MV-4-11 (cell line): ENCODE measurements at places on chromosomes 3 and 15.

DNA sequence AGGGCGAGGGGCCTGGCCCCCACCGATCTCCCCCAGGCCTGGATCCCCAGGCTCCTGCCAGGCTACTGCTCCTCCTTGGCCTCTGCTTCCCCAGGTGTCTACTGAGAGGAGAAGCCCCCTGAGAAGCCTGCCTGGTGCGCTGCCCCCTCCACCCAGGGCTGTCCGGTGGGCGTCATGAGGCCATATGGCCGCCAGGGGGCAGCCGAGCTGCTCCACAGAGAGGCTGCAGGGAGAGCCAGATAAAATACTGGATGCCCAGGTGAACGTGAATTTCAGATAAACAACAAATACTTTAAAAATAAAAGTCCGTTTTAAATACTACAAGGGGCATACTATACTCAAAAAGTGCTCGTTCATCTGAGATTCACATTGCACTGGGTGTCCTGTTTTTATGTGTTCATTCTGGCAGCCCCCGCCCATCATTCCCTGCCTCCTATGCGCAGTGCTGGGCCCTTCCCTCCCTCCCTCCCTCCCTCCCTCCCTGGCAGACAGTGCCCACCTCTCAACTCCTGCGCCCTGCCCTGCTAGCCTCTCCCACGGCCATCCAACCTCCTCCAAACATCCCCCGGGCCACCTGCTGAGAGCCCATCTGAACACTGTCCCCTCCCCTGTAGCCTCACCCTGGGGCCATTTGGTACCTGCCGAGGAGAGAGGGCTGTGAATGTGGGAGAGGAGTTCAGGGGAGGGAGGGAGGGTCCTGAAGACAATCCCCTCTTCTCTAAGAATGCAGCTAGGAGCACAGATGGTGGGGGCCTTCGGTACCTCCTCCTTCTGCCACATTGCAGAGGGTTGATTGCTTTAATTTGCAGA is 29.6 kb downstream of the PSTPIP1 start:
- DNase-seq: peak; percentile 17

- no peak for DNase-seq
These were observed 75.9 kb upstream of the RNU6-1 start for GRCh38 chr15:67915461-67916374.

DNA sequence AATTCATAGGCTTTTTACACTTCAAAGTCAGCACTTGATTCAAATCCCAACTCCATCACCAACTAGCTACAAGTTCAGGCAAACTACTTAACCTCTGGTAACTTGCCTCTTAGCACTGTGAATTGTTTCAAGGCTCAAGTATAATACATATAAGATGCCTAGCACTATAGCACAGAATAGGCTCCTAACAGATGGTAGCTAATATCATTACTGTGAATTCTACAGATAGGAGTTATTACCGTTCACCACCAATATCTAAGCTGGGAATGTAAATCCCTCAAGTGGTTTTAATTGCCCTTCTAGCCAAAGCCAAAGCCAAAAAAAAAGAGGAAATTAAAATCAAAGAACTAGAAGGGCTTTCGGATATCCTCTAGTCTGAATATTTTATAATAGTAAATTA is 15.4 kb downstream of the DLG1 start:
- DNase-seq: no peak

- no peak for DNase-seq
These were observed 118.1 kb downstream of the LRRK1 start for GRCh38 chr15:101037090-101037830.

DNA sequence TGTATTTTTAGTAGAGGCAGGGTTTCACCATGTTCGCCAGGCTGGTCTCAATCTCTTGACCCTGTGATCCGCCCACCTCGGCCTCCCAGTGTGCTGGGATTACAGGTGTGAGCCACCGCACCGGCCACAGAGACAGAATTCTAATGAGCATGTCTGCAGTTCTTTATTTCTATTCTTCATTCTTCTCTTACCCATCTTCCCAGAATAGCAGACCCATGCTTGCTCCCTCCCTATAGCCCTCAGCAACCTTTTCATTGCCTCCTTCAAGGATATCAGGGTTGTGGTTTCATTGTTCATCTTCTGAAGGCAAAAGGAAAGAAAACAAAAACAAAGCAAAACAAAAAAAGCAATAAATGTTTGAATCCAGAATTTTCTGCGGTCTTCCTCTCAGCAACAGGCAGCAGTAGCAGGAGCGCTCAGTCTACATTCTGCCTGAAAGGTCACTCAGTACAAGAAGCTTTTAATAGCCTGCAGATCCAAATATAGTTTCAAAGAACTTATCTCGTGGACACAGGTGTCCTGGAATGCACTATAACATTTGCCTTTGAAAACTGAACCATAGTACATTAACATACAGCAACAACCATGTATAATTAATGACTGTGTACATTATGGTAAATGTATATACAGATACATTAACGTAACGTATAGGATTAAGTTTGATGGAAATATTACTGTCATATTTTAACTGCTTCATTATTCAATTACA is at the start of gene SMCO1:
TSS of gene SMCO1 (minus strand) at position 434 of the 709 bp plus-strand sequence. CDS start at position 297, 137 bp downstream.
- DNase-seq: no peak

- no peak for DNase-seq
These were observed 278.1 kb upstream of the LRTM1 start for GRCh38 chr3:55205990-55206389.
